ENCODE measurements at places on chromosomes 7 and 10.

- no peak for DNase-seq
These were observed 14.8 kb downstream of the CHAT start for GRCh38 chr10:49628599-49628998.

DNA sequence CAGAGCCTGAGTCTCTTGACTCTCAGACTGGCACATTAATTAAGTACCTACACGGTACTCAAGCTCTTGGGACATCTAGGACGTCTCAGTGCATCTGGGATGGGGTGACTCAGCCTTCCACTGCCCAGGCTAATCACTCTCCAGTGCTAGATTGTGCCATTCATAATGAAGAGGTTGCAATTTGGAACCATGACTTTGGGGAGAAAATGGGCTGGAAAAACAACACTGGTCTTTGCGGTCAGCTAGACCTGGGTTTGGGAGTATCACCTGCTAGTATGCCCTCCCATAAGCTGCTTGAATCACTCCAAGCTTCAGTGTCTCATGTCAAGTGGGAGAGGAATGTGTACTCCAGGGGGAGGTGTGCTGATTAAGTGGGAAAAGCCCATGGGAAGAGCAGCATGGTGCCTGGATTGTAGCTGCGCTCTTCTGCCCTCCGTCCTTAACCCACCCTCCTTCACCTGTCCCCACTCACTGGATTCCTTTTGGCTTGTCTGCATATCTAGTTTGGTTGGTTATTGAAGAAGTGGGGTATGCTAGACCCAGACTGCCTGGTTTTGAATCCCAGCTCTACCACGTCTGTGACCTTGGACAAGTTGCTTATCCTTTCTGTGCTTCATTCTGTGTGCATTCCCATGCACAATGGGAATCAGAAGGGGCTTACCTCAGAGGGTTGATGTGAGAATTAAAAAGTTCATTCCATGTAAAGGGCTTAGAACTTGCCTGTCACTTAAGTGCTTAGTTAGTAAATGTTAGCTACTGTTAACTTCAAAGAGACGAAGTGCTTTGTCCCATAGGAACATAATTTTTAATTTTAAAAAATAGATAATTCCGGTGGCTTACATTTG is 3.8 kb downstream of the NFE2L3 start:
- DNase-seq: no peak

DNA sequence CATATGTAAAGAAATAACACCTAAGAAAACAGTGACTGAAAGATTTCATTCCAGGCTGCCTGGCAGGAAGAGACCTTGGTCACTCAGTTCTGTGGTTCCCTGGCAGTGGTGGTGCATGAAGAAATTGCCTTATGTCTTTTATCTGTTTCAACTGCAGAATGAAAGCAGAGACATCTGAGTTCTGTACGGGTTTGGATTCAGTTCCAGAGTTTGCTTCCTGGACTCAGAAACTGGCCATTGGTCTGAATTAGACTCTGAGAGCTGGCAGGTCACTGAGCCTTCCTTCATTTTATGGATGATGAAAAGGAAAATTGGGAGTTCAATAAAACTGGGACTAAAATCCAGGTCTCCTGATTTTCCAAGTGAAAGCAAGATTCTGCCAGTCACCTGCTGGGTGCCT is 428.9 kb upstream of the AUTS2 start:
- no peak for DNase-seq

GRCh38 chr7:134865001-134865845 is 85.8 kb downstream of the CALD1 start:
- DNase-seq: no peak
